Cerebellum (tissue), 4 donors: ENCODE measurements at places on chromosomes 3 and 15.

- DNase-seq: no peak
These were observed 19.8 kb downstream of the WDR73 start for GRCh38 chr15:84634228-84634837.

DNA sequence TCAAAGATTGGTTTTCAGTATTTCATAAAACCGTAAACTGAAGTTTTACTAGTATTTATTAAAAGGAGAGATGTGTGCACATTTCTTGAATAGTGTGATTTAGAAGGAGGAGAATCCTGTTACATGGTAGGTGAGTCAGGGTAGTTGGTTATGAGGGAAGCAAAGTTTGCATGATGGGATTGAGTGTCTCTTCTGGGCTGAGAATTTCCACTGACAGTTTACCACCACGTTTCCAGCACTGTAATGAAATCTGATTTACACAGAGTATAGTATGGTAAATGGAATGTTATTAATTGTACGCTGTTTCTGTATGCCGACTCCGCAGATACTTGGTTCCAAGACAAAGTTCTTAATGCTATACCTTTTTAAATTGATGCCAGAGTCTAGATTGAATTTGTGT is 1.6 kb downstream of the NECTIN3 start:
- DNase-seq: no peak

- DNase-seq: peak; percentile 70
These were observed 8.2 kb downstream of the XYLB start for GRCh38 chr3:38354588-38355330.

DNA sequence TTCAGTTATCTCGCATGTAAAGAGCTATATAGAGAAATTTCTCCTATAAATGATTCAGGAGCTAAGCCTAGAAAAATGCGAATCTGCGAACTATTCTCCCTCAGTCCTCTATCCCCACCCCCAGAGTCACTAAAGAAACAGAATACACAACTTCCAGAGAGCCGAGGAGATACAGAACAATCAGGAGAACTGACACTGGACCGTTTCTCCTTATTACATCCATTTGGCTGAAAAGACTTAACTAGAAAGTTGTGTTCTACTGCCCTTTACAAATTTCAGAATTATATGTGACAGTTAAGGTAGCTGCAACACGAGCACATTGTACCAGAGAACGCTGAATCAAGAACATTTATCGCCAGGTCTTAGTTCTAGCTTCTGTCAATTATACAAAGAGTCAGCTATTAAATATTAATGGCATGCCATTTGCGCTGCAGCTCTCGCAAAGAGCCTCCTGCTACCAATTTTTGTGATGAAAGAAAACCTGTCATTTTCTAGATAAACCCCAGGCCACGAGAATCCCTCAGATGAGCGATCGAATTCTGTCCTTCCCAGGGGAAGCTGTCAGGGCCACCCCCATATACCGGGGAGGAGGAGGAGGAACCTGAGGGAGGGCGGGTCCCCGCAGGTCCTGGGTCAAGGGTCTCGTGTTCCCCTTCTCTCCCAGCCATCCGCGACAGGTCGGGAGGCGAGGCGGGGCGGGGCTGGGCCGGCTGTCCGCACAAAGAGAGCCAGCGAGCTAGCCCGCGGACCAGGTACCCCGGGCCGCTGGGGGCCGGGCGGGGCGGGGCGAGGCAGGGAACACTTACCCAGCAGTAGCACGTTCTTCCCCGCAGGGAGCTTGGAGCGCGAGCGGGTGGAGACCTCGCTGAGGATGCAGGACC is 878 bp downstream of the DYNC1LI1 start:
- DNase-seq: peak; percentile 50

GRCh38 chr3:56885453-56885852 is 83.7 kb upstream of the ARHGEF3 start:
- no peak for DNase-seq

GRCh38 chr3:169146866-169147237 is 516.7 kb downstream of the MECOM start:
- DNase-seq: no peak

- no peak for DNase-seq
These were observed 109.9 kb upstream of the TTC14 start for GRCh38 chr3:180492047-180492446.

- DNase-seq: no peak
These were observed 120.1 kb downstream of the UACA start for GRCh38 chr15:70643106-70643782.

DNA sequence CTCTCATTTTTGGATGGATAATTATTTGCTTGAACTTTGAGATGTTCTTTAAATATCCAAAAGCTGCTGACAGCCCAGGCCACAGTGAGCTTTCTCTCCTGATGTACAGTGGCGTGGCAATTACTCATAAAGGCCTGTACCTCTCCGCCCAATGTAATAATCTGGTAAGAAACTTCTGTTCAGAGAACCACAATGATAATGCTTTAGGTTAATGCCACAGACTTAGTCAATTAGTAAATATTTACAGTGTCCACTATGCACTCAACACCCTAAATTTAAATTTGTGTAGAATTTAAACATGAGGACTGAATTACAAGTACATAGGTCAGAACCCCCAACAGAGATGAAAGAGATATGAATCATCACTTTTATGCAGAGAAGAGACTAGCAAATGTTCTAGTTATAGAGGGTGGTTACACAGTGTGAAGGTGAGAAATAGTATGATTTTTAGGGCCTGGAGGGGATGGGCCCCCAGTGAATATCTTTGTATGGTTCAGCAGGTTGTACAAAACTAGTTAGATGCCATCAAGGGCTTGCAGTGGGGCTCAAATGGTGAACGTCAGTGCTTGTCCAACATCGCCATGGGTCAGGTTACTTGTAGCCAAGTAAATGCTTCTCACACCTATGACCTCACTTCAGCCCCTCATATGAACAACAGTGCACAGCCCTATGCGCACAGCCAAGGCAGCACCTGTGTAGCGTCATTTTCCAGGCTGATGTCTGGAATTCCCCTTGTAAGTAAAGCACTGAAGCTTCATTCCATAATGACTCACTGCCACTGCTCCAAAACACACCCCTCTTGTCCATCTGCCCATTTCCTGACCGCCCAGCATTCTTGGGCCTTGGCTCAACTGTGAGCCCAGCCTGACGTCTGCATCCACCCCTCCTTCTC is 13.3 kb downstream of the ABHD2 start:
- peak; percentile 71 for DNase-seq

GRCh38 chr3:104990758-104991157 is 376.0 kb upstream of the ALCAM start:
- no peak for DNase-seq

GRCh38 chr3:55160241-55160983 is 232.6 kb upstream of the LRTM1 start:
- no peak for DNase-seq

GRCh38 chr3:30281526-30281925 is 324.9 kb upstream of the TGFBR2 start:
- DNase-seq: no peak

GRCh38 chr3:179398574-179399231 is 51.2 kb downstream of the MFN1 start:
- no peak for DNase-seq

DNA sequence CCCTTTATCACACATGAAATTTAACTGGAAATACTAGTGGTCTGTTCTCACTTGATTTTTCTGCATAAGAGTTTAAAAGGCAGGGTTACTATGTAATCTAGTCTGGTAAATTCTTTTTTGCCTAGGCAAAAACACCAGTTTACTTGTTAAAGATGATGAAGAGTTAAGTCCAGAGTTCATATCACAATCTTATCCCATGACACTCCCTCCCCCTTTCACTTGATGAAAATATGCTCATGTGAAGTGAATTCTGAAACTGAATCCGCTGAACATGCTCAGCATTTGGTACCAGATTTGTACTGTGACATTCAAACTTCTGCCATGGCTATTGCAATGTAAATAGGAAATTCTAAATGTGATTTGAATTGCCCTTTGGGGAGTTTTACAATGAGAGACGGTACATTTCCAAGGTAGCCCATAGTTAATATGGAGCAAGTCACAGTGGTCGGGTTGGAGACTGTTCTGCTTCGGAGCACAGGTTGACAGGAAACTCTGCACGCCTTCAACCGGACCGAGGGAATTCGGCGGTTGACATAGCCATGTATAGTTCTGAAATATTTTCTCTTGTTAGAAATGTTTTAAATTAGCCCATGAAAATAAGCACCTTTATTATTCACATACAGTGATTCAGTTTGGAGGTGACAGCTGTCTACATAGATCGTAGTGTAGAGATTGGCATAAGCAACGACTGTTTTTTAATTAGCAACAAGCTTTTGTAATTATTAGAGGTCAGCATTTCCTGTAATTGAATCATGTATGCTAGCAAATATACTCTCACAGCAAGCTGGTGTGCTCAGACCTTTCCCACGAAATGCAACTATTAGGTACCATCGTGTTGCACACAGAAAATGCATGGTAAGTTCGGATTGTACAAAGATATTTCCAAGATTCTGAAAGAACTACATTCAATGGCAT is 768.6 kb upstream of the GOLIM4 start:
- DNase-seq: no peak

DNA sequence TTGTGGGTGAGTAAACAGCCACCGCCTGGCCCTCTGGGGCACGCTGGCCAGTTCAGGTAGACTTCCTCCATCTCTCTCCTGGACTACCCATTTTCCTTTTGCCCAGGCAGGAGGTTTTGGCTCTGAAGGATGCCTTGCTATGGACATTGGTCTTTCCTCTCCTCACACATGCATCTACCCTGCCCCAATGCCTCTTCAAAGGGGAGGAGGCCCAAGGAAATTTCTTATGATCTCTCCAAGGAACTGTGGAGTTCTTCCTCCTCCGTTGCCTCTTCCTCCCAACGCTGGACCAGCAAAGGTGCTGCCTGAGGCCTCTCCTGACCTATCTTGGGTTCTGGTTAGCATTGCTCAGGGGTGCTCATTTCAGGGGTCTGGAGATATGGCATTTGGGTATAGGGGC is 33.5 kb downstream of the POMGNT2 start:
- no peak for DNase-seq

DNA sequence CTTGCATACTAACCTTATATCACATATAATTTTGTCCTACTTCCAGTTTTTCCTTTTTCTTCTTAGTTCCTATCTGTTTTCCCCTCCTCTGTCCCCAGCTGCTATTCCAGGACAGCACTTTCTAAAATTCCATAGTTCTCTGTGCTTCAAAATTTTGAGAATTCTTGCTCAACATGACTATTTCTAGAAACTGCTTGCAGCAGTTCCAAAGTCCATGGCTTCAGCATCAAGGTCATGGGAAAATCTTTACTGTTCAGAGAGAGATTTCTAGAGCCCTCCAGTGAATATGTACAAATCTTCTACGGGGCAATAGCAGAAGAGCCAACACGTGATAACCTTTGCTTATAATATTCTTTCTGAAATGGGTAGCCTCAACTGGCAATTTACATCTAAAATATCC is 76.1 kb upstream of the PHLDB2 start:
- DNase-seq: no peak

- peak; percentile 12 for DNase-seq
These were observed 69.9 kb upstream of the GOLIM4 start for GRCh38 chr3:168165390-168166269.

DNA sequence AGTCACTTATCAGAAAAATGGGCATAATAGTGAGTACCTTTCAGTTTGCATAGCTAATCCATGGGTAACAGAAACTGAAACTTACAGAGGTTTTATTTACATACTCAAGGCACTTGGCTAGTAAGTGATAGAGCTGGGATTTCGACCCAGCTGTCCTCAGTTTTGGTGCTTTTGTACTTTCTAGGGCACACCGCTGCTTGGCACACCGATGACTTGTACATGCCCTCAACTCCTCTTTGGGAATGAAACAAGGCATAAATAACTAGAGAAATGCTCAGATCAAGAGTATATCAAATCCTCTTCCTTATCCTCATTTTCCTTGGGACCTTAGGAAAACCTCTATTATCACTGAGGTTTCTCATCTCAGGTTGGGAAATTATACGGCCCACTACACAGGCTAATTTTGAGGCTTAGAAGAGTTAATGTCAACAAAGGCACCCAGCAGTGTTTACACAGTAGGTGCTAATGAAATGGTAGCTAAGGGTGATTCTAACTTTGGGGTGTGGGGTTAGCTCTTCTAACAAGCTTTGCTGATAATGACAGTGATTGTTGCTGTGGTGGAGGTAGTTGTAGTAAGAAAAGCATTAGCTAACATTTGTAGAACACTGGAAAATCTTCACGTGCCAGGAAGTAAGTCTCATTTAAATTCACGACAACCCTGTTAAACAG is 20.3 kb upstream of the DGKG start:
- DNase-seq: no peak

DNA sequence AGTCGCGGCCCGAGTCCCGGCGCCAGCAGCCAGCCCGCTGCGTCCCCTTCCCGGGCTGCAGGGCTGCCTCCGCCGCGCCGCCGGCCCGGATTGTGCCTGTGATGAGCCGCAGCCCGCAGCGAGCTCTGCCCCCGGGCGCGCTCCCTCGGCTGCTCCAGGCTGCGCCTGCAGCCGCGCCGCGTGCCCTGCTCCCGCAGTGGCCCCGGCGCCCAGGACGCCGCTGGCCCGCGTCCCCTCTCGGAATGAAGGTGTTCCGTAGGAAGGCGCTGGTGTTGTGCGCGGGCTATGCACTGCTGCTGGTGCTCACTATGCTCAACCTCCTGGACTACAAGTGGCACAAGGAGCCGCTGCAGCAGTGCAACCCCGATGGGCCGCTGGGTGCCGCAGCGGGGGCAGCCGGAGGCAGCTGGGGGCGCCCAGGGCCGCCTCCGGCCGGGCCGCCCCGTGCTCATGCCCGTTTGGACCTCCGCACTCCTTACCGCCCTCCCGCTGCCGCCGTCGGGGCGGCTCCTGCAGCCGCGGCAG is 1.2 kb downstream of the CHST2 start:
- DNase-seq: no peak

DNA sequence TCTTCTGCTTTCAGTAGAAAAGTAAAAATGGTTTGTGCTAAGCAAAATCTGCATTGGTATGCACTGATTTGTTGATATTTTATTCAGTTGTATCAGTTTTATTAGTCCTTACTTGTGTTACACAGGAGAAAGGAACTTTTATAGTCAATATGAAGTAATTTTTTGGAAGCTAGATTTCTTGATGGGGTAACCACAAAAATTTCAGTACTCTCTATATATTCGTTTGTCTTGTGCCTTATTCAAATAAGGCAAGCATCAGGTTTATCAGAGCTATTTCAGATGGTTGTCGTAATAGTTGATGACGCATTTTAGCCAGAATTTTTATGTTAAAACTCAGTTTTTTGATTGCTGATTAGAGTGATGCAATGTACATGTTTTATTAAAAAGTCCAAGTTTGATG is 50.7 kb upstream of the NIPA1 start:
- DNase-seq: no peak

GRCh38 chr3:150773616-150774192 is 10.7 kb upstream of the SIAH2 start:
- DNase-seq: no peak

- no peak for DNase-seq
These were observed 24.1 kb upstream of the SNRK start for GRCh38 chr3:43262194-43262593.

- DNase-seq: no peak
These were observed 231.6 kb downstream of the ZIC1 start for GRCh38 chr3:147640781-147641180.

DNA sequence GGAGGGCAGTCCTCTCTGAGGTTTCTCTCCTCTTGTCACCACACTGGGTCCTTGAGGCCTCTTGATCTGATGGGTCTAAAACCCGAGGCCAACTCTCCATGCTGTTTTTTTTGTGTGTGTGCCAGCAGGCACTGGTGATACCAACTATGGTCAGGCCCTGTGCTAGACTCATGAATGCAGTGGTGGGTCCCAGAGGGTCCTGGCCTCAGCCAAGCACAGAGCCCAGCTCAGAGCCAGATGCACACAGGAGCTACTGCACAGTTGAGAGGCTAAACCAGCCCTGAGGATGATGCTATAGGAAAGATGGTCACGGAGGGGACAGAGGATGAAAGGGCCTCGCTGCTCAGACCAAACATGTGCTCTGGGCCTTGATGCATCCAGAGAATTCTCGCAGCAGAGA is 33.5 kb downstream of the RAB6B start:
- DNase-seq: no peak

GRCh38 chr3:25349828-25350724 is 78.0 kb upstream of the RARB start:
- no peak for DNase-seq
